SJSA1 (cell line): ENCODE measurements at places on chromosomes 2 and 18.

DNA sequence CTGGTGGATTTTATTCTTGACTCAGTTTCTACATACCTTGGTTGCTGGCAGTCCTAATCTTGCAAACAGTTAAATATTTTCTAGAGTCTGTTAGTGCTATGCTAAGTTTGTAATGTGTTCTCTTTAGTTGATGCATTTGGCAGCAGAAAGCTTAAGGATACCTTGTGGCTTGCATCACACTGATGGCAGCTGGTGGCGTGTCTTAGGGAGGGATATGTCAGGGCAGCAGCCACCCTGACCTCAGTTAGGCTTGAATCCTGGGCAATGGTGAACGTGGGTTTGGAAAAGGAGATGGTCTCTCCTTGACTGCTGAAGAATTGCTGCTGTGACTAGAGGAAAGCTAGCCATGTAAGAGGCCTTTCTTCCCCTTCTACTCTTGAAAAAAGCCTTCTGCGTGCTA lies 4.2 kb downstream of the IAH1 start:
- DNase-seq, result no peak

DNA sequence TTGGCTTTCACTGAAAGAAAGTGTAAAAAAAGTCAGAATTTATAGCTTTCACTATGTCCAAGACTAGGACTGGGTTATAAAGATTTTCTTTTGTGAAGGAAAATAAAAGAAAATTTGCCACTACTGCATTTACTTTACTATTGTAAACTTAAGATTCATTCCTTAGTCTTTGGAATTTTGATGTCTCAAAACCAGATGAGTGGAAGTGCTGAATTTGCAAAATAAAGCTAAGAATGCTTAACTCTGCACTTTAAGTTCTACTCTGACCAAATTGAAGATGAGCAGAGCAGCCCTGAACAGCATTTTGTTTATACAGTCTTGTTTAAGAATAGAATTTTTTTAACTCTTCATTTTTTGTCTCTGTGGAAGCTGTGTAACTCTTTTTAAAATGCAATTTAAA lies 102.4 kb downstream of the ICA1L start:
- DNase-seq, result no peak

DNA sequence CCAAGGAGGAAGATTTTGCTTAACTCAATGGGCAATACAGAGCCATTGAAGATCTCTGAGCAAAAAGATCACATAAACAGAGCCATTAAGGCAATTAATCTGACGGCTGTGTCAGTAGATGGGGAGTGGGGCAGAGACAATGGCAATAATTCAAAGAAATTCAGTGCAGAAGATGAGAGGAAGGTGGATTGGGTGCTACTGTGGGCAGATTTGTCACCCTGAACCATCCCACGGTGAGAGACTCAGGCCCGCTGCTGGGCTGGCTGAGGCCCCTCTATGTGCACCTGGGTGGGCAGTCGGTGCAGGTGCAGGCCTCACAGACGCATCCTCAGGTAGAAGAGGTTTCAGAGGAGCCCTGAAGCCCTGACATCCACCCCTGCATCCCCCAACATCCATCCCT lies 458.6 kb downstream of the EIPR1 start:
- DNase-seq, result peak; percentile 18

DNA sequence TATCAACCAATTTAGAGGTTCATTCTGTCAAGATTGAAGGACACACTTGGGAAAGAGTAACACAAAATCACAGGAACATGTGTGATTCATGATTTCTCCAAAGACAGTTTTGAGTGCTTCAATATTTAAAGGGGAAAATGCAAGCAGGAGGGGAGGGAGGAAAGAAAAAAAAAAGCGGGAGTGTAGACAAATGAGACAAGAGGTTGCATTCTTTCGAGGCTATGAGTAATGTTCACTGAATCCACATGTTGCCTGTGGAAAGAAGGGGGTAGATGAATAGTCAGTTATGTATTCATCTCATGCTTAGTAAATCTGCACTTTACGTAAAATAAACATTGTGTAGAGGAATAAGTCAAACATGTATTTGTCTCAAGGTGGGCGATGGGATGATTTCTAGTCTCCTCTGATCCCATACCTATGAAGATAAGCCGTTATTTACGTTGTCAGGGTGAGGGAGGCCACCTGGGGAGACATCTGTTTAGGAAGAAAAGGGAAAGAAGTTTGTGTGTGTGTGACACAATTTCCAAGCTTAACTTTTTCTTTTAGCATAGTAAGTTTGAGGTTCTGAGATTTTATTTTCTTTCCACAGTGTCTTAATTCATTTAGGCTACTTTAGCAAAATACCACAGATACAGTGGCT lies 211.0 kb upstream of the ZC3H15 start:
- DNase-seq, result peak; percentile 6

- DNase-seq, result no peak
Measured at GRCh38 chr2:184472481-184472880, 125.8 kb upstream of the ZNF804A start.

- DNase-seq, result no peak
Measured at GRCh38 chr2:104749856-104750460, 104.0 kb upstream of the POU3F3 start.

DNA sequence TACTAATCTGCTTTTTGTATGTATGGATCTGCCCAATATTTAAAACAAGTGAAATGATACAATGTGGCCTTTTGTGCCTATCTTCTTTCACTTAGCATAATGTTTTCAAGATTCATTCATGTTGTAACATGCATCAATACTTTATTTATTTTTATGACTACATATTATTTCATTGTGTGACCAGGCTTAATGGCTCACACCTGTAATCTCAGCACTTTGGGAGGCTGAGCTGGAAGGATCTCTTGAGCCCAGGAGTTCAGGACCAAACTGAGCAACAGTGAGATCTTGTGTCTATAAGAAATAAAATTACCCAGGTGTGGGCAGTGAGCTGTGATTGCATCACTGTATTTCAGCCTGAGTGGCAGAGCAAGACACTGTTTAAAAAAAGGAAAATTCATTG lies 33.2 kb downstream of the SPOPL start:
- DNase-seq, result no peak

- no peak for DNase-seq
Measured at GRCh38 chr2:23301136-23301535, 83.8 kb upstream of the KLHL29 start.

DNA sequence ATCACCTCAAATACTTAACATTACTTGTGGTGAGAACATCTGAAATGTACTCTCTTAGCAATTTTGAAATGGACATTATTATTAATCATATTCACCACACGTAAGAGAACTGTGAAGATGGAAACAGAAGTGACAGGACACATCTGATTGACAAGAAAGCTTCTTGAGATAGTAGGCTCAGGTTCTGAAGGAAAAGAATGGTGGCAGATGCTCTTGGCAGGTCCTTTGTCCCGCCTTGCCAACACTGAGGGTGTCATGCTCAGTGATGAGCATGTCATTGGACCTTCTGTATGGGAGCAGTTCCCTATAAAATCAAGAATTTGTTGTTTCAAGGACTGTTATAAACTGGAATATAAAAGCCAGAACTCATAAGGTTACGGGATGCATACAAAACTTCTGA lies 428.1 kb downstream of the THSD7B start:
- no peak for DNase-seq

GRCh38 chr18:56065086-56065485 lies 477.1 kb upstream of the TCF4 start:
- DNase-seq, result no peak

- DNase-seq, result no peak
Measured at GRCh38 chr2:28292491-28292890, 100.2 kb upstream of the FOSL2 start.

- peak; percentile 75 for DNase-seq
Measured at GRCh38 chr2:157784169-157784822, 91.8 kb downstream of the ACVR1 start.

DNA sequence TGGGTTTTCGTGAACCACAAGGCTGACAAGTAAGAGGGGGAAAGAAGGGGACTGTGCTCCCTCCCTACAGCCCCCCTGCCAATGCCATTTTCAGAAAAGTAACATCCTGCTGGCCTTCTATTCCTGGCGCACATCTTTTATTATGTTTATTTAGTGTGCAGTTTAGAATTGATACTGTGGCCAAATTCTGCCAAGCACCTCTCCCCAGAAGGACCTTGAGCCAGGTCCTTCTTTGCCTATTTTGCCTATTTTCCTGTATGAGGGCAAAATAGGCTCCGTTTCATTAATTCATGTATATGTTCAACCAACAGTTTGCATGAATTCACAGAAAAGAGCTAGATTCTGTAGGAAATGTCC lies 136.0 kb downstream of the MYO3B start:
- no peak for DNase-seq

DNA sequence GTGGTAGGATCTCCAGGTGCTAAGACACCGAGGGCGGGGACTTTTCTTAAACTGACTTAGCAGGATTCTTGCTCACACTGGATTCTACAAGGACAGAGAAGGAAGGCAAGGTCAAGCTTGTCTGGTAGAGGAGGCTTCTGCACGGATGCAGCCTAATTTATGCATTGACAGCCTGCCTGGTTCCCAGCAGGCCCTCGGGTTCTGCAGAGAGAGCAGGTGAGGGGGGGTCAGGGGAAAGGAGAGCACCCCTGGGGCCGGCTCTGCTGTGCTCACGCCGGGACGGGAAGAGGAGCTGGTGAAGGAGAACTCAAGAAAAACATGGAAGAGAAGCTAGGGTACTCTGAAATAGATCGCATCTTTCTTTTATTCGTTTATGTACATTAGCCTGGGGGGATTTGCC lies 46.4 kb downstream of the ADI1 start:
- DNase-seq, result no peak

DNA sequence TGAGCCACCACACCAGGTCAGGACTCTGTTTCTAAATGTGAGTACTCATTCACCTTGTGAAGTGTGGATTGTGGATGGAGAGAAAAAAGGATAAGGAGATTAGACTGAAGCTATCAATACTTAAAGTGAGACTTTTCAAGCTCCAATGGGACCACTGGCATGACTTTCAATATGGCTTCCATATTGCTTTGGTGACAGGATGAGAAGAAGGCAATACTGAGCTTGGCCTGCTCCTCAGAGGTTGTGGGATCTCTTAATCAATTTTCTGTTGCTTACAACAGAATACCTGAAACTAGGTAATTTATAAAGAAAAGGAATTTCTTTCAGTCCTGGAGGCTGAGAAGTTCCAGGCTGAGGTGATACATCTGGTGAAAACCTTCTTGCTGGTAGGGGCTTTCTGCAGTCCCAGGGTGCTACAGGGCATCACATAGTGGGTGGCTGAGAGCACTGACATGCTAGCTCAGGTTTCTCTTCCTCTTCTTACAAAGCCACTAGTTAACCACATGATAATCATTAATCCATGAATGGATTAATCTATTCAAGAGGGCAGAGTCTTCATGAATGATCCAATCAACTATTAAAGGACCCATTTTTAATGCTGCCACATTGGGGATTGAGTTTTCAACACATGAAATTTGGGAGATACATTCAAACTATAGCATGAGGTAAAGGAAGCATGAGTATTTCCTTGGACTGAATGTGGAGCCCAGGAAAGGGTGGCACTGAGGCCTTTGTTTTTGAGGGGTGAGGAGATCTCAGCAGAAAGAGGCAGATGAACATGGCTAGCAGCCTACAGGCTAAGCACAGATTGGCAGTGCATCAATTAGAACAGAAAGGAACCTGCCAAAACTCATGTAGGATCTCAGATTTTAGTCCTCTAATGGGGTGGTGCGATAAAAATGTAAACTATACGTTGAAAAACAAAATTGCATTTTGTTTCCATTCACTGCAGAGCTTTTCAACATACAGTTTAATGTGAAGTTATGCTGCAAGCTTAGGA lies 274.5 kb downstream of the PIK3C3 start:
- DNase-seq, result no peak

DNA sequence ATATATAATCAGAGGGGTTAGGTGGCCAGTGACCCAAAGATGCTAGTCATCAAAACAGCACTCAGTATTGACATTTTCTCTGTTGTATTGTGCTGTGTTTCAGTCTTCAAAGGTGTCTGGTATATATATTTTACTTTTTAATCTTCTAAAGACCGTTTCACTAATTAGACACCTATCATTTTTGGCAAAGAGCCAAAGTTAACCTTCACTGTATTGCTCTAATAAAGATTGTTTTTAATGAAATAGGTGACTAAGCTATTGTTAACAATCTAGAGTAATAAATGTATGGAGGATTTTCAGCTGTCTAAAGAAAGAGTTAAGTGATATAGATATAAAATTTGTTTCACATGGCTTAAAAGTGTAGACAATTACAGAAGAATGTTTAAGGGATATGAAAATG lies 264.0 kb downstream of the CNTNAP5 start:
- DNase-seq, result no peak

- no peak for DNase-seq
Measured at GRCh38 chr18:12928641-12929040, 19.2 kb upstream of the SEH1L start.

GRCh38 chr2:70515938-70516337 lies 37.7 kb downstream of the TGFA start:
- DNase-seq, result no peak

DNA sequence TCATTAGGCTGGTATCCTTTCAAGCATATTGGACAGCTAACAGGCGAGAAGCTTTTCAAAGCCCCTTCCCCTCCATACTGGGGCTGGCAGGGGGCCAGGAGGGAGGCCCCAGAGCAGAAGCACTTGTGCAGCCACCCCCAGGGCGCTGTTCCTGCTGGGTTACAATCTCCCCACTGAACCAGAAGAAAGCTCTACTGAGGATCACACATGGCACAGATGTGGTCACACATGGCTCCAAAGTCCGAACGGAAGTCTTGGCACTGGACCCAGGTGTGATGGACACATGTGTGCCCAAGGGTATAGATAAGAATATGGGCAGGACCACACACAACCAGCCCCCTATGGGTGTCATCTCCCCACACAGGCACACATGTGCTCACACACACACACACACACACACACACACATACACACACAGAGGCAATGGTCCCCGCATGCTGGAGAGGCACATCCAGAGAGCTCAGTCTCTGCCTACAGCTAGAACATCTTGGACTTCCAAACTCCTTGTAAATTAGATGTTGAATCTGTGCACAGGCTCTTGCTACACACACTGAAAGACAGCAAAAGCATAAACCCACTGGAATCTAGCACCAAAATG lies 56.4 kb downstream of the TTC32 start:
- DNase-seq, result peak; percentile 22

DNA sequence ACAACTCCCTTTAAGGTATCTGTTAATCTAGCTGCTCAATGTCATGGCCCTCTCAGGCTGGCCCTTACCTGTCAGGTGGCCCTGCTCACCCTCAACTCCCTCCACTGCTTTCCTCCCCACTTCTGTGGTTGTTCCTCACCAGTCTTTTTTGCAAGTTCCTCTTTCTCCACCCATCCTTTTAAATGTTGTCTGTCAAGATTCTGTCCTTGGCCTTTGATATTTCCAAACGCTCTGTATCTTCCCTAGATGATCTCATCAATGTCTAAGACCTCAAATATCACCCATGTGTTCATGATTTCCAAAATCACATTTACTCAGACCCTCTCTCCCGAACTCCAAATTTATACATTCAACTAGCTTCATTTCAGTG lies 3.5 kb downstream of the PTPN2 start:
- DNase-seq, result no peak
